ENCODE measurements at places on chromosomes 5 and 9.

DNA sequence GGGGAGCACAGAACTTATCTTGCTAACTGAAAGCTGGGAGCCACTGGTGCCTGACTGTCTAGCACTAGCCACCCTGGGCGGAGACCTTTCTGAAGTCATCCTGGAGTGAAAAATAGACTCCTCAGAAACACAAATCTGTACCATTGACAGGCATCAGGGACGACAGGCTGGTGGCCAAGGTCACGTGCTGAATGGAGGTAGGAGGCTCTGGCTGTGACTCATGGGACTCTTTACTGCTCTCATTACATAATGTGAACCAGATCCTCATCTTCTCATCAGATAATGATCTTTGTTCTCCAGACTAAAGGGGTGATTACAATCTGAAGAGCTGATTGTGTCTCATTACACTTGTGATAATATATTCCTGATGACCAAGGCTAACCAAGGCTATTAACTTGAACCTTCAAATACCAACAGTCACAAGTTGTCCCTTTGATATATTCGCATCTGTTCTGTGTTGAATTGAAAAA, 91.8 kb downstream of the SEMA5A start:
- DNase-seq: no peak

DNA sequence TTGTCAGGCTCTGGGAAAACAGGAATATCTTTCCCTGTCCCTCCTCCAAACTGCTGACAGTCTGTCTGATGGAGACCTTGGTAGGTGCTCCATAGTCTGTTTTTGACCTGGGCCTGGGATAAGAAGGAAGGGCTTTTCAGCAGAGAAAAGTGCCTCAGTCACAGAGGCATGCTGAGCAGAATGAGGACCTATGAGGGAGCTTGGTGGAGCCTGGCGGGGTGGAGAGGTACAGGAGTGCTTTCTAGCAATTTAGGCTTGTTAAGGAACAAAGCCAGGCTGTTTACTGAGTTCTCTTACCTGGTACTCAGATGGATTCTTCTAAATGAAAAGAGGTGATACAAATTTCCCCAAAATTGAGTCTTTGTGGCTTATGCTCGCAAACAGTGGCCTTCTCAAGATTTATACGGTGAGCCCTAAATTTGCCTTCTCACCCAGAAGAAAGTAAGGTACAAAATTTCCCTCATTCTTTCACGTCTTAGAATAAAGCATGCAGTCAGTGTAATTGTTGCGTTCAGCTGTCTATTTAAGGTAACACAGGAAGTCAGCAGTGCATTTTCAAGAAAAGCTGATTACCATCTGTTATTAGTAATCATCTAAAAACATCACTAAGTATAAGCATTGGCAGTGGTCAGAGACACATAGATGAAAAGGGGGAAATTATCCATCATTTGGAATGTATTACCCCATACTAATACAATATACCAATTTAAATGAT, 28.6 kb upstream of the IL13 start:
- no peak for DNase-seq

DNA sequence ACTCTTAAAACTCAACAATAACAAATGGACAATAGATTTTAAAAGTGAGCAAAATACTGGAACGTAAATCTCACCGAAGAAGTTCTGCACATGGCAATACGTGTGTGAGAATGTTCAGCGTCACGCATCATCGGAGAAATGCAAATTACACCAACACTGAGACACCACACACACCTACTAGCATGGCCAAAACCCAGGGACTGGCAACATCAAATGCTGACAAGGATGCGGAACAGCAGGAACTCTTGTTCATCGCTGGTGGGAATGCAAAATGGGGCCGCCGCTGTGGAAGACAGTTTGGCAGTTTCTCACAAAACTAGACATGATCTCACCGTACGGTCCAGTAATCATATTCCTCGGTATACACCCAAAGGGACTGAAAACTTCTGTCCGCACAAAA, 21.6 kb upstream of the CLPTM1L start:
- DNase-seq: no peak

DNA sequence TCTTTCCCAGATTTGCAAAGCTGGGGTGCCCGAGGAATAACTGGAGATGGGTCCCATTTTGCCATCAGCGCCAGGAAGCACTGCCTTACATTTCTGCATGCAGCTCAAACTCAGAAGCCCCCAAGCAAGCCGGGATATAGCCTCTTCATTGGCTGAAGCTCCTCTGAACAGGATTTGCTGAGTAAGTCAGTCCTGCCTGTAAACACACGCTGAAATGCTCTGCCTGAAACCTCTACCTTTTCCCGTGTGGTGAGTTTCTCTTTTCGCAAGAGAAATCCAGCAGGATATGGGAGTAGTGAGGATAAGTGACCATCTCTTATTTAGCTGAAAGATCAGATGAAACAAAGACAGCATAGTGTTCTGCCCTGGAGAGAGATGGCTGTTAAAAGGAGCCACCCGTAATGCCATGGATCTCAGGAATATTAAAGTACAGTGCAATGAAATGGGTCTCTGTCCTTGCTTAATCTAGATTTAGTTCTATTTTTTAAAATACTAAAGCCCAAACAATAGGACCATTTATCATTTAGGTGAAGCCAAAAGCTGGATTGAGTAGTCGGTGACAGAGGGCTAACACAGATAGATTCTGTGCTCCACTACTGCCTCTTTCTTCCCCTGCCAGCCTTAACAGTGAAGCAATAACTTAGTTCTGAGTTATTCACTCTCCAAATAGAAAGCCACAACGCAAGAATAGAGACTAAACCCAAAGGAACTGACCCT, 177.5 kb upstream of the PPP2R2B start:
- no peak for DNase-seq

GRCh38 chr5:75234251-75234650, 2.4 kb downstream of the ANKRD31 start:
- no peak for DNase-seq

GRCh38 chr9:69003051-69003450, 10.9 kb downstream of the PRKACG start:
- DNase-seq: no peak

GRCh38 chr5:178221282-178221681, 11.3 kb downstream of the PHYKPL start:
- no peak for DNase-seq

DNA sequence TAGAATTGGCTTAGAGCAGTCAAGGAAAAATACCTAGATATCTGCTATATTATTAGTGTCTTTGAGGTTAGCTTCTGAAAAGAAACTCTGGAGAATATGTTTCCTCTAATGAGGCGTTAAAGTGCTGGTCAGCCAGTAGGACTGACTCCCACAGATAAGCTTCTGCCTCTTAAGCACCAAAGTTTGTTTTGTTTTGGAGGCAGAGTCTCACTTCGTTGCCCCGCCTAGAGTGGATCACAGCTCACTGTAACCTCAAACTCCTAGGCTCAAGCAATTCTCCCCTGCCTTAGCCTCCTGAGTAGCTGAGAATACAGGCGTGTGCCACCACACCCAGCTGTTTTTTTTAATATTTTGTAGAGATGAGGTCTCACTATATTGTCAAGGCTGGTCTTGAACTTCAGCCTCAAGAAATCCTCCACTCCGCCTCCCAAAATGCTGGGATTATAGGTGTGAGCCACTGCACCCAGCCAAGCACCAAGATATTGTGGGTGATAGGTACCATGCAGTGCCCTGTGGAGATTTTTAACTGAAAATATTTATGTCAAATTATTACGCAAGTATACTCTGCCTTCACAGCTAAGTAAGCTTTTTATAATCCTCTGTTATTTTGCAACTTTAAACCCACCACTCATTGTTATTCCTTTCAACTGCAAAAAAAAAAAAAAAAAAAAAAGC, 24.7 kb upstream of the TMEM171 start:
- DNase-seq: no peak

- DNase-seq: no peak
Observed at GRCh38 chr5:65391591-65391990, 90.1 kb downstream of the ADAMTS6 start.

- no peak for DNase-seq
Observed at GRCh38 chr5:141783947-141784296, 94.3 kb downstream of the PCDH1 start.

- no peak for DNase-seq
Observed at GRCh38 chr5:159189310-159189709, 20.0 kb downstream of the RNF145 start.

DNA sequence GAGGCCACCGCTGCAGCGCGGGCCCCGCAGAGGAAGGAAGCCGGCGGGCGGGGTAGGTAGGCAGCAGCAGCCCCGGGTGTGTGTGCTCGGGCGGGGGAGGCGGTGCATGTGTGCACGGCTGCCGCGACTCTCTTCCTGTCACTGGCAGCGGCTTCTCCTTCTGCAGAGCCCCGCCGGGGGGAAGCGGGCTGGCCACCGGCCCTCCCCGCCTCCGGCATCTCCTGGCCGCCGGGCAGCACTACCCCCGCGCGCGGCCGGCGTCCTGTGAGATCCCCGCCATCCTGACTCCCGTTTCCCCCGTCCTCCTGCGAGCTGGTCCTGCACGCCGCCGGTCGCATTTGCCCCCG, 315 bp downstream of the PIK3R1 start:
- DNase-seq: no peak

- DNase-seq: no peak
Observed at GRCh38 chr5:109885205-109885604, 195.5 kb downstream of the MAN2A1 start.

GRCh38 chr5:38709678-38710306, 136.0 kb upstream of the OSMR start:
- no peak for DNase-seq

GRCh38 chr9:100134731-100135130, 35.7 kb downstream of the INVS start:
- DNase-seq: no peak

- no peak for DNase-seq
Observed at GRCh38 chr9:117245175-117245829, 169.6 kb downstream of the ASTN2 start.

GRCh38 chr5:111227801-111228200, 3.6 kb downstream of the CAMK4 start:
- DNase-seq: no peak

- DNase-seq: no peak
Observed at GRCh38 chr9:126791406-126792230, 13.2 kb upstream of the ZBTB43 start.

DNA sequence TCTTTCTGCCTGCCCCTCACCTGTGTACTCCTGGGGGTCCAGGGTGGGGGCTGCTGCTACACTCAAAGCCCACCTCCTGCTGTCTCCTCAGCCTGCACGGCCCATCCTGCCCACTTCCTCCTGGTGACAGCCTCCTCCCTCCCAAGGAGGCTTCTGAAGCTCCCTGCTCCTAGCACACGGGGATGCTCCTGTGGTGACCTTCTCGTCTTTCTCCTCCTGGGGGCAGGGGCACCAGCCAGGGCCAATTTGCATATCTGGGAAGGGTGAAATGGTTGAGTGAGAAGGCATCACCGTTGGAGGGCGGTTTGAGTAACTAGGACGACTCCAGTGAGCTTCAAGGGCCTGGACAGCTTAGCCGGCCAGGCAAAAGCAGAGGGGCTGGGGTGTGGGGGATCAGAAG, 51.9 kb upstream of the COL5A1 start:
- no peak for DNase-seq

DNA sequence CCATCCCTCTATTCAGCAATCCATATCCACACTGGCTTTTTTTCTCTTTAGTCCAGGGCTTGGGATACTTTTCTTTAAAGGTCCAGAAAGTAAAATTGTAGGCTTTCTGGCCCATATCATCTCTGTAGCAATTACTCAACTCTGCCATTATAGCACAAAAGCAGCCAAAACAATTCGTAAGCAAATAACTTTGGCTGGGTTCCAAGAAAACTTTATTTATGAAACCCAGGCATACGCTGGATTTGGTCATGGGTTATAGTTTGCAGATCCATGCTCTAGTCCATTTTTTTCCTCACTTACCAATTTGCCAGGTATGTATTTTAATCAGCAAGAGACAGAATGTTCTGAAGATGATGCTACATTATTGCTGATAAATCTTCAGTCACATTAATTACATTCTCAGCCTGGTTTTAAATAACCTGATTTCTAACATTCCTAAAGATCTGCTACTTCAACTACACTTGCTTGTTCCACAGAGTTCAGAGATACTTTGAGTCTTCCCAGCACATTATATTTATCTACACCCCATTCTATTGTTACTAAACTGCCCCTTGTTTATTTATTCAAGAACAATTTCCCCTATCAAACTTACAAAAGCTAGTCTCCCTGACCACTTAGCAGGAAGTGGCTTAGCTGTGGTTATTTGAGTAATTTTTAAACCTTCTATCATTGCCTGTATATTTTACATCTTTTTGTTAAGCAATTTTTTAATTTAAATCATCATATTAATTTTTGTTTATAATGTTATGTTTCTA, 161.0 kb downstream of the ISL1 start:
- DNase-seq: no peak

GRCh38 chr9:99634186-99634585, 187.5 kb upstream of the NR4A3 start:
- DNase-seq: no peak

GRCh38 chr5:131323378-131323777, 59.5 kb downstream of the CDC42SE2 start:
- DNase-seq: no peak

- no peak for DNase-seq
Observed at GRCh38 chr5:55303238-55303690, 4.2 kb downstream of the DHX29 start.

DNA sequence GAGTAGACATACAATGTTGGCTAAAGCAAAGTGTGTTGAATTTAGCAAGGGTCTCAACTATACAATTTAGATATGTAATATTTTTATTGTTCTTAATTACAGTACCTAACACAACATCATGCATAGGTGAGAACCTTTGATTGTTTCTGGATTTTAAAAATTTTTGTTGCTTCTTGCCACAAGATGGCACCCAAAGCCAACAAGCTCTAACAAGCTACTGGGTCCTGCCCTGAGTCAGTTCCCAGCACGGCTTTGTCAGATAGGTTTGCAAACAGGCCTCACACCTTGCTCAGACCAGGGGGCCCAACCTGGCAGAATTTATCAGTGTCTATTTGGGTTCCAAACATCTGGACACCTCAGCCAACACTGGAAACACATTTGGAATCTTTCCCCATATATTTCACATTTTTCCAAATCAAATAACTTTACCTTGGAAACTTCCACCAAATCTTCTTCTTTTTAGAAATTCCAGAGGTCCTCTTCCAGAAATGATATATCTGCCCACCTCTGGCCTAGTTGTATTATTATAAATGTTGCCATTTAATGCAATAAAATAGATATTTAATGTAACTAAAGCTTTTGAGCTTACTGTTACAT, 49.5 kb upstream of the EGFLAM start:
- DNase-seq: no peak

- DNase-seq: no peak
Observed at GRCh38 chr5:90888511-90889324, 330.1 kb downstream of the ADGRV1 start.

GRCh38 chr5:132674671-132675506, 1.1 kb downstream of the IL4 start:
- no peak for DNase-seq

- no peak for DNase-seq
Observed at GRCh38 chr9:90735952-90736351, 65.7 kb upstream of the SYK start.

Data from activated CD4-positive, alpha-beta T cell treated with anti-CD3 and anti-CD28 coated beads for 1 hour (primary cell).